ENCODE measurements at places on chromosomes 5 and 9. TPM values are rescaled to one million over a fixed set of nuclear protein-coding genes. Genes with fewer than 3 reads are reported as not detected.

DNA sequence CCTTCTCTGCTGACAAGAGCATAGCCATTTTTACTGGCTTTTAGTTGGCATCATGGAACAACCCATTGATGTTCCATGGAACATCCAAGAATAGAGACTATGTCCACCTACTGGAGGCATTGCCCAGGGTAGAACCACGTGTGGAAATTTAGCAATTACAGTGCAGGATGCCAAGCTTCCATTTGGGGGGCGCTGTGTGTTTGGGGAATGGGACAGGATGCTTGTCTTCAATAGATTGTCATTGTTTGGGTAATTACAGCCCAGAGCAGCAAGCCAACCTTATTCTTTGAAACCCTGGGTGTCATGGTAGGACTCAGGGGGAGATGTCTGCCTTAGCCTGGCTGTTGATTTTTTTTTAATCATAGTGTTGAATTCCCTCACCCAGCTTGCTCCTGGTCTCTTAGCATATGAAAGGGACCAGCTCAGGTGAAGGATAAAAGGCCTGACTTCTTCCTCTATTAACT lies 171.1 kb downstream of the DOCK2 start:
- no peak for DNase-seq

DNA sequence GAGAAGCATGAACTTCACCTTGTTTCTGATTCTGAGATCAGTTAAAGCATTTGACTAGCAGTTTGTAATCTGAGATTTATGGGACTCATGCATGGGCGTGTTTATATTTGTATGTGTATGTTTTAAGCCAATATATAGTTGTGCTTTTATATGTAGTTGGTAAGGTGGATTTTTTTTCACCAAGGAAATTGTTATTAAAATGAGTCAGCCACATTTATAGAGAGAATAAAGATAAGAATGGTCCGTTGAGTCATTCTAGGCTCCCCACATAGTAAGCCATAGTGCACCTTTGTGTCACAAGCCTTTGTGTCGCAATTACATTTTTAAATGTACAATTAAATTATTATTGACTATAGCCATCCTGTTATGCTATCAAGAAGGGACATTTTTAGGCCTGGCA lies 89.0 kb downstream of the NLN start:
- no peak for DNase-seq

DNA sequence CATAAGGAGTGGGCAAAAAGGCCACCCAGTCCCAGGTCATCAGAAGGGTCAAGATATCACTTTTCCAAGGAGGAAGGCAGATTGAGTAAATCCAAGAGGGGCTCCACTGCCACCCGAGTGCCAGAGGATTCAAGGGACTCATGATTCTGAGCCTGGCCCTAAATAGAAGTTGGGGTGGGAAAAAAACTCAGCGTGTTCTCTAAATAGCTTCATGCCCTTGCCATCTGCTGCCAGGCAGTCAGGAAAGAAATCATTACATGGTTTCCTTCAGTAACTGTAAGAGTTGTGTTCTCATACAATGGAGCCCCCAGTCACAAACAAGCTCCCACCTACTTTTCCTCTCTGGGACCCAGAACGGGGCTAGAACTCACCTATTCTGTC lies 37.2 kb downstream of the SAR1B start:
- no peak for DNase-seq

- DNase-seq, result peak; percentile 30
Observed at GRCh38 chr9:128275198-128276007, at the start of gene GOLGA2. GOLGA2 (minus strand) TSS chr9:128276007; CDS start chr9:128275976, 31 bp downstream.

GRCh38 chr9:116466271-116467235 lies 220.6 kb upstream of the TRIM32 start:
- no peak for DNase-seq

Gene JAKMIP2
- 5.0 TPM for total RNA-seq

GRCh38 chr5:81183811-81184748 lies 49.0 kb upstream of the CKMT2 start:
- DNase-seq, result no peak

Gene PCDHB15
- 8.3 TPM for total RNA-seq

- no peak for DNase-seq
Observed at GRCh38 chr5:137470111-137470920, 28.8 kb downstream of the SPOCK1 start.

Gene C9orf43
- total RNA-seq, result 0.51 TPM

- no peak for DNase-seq
Observed at GRCh38 chr5:34491251-34491620, 164.9 kb upstream of the RAI14 start.

DNA sequence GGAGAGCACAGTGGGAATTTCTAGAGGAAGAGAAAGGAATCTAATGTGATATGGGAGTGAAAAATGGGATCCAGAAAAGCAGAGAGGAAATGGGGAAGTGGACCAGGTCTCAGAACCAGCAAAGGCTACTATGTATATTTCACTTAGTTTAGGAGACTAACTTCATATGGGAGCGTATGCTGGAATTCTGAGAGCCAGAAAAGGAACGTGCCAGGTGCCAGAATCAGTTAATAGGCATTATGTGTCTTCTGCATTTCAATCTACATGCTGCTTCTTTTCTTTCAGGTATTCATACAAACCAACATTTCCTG lies 28.5 kb upstream of the IFNA14 start:
- no peak for DNase-seq

Gene C5orf34
- 4.8 TPM for total RNA-seq

DNA sequence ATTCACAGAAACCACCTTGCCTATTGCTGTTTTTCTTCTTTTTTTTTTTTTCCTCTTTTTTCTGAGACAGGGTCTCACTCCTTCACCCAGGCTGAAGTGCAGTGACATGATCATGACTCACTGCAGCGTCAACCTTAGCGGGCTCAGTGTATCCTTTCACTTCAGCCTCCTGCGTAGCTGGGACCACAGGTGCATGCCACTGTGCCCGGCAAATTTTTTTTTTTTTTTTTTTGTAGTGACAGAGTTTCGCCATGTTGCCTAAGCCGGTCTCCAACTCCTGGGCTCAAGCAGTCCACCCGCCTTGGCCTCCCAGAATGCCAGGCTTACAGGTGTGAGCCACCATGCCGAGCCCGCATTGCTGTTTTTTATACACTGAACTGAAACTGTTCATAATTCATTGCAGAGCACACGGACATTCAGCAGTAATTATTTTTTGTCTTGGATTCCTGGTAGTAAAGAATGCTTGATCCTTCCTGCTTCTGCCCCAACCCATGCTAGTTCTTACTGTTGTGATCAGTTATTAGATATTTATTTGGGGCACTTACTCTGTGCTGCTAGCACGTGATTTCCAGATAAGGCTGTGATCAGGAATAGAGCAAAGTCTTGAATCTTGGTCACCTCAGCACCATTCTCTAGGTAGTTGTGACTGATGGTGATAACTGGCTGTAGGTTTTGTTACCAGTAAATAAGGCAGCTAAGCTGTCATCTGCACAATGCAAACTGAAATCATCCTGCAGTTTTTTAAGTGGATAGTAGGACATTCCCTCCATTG lies 14.0 kb downstream of the MAP3K1 start:
- no peak for DNase-seq

- DNase-seq, result no peak
Observed at GRCh38 chr5:6502421-6502820, 53.8 kb downstream of the UBE2QL1 start.

- no peak for DNase-seq
Observed at GRCh38 chr5:177493795-177494345, 3.5 kb downstream of the PDLIM7 start.

DNA sequence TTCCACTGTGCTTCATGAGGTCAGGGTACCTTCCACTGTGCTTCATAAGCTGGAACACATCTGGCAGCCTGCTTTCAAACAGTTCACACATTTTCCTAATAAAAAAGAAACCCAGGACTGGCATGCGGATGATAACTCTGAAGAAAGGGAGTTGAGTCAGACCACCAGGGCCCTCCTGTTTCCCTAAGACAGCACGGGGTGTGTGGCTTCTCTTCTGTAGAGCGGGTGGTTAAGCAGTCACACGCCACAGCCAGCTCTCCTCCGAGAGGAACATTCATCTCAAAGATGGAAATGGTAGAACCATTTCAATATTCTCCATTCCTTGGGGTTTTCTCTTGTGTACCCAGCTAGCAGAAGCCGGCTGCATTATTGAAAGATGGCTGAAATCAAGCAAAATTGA lies 128.1 kb upstream of the LMX1B start:
- DNase-seq, result no peak

Gene PIP5KL1
- total RNA-seq, result 3.4 TPM

All from progenitor cell of endocrine pancreas (in vitro differentiated cells).